Inflammatory macrophage treated with lipopolysaccharide for 1 hour (primary cell): ENCODE measurements at places on chromosomes 5 and 9.

DNA sequence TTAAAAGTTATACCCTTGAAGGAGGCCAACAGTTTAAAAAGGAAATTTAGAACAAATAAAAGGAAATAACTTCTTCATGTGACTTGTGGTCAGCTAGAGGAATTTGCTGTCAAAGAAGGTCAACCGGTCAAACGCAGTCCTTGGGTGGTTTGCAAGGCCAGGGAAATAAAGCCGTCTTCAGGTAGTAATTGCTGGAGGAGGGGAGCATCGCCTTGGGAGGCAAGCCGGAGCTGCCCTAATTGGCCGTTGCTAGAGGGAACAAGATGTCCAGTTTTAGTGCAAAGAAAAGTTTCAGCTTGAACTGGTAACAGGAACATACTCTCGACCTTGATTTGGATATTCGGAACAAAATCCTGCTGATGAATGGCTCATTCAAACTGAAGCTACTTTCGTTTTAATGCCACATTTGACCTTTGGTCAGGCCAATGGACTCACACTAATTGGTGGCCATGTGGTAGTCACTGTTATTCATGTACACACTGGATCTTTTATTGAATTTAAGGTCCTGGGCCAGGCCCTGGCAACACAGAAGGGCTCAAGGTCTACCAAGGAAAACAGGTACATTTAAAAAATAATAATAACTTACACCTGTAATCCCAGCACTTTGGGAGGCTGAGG, 47.0 kb upstream of the MYO10 start:
- no peak for DNase-seq

DNA sequence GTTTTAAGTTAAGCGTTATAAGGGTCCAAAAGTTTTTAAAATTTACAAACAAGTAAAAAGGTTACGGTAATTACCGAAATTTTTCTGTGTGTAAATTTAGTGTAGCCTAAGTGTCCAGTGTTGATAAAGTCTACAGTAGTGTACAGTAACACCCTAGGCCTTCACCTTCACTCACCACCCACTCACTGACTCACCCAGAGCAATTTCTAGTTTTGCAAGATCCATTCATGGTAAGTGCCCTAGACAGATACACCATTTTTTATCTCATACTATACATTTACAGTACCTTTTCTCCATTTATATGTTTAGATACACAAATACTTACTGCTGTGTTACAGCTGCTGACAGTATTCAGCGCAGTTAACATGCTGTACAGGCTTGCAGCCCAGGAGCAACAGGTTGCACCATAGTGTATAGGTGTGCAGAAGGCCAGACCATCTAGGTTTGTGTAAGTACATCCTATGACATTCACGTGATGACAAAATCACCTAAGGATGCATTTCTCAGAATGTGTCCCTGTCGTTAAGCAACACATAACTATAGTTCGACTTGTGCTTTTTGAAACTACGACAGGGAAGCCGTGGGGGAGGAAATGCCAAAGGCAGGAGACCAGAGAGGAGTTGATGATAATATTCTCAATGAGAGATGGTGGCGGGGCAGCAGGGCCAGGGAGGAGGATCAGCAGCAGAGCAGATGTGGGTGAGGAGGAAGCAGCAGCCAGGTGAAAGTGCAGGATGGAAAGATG, 48.6 kb downstream of the PSMB7 start:
- DNase-seq, result peak; percentile 47

GRCh38 chr5:25489834-25490538, 845.2 kb upstream of the CDH10 start:
- DNase-seq, result no peak

DNA sequence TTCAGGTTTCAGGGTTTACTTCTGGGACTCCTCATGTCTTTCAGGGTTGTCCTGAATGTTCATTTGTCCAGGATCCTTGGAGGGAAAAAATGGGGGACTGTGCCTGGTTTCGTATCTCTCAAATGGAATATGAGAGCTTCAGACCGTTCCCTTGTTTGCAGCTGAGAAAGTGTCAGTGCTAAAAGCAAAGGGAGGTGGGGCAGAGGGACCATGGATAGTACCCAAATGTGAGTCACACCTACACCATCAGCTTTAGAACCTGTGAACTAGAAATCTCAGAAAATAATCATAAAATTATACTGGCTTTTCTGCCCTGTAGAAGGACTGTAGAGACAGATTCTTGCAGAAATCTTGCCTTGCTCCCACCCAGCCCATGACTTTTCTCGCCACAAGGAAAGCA, 84.3 kb upstream of the TAF11L2 start:
- no peak for DNase-seq

DNA sequence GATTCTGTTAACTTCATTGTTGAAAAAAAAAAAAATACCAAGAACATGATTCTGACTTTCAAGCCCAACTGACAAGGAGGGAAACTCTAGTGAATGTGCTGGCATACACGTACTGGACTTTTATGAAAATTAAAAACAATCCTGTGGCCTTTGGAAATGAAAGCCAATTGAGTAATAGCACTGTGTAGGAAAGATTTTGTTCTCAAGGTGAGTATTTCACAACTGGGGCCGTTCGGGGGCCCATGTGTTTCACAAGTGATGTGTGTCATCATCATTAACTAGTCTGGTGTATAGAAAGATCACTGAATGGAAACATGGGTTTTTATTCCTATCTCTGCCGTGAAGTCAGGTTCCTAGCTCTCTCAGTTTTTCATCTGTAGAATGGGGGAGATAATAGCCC, 605.0 kb upstream of the CLINT1 start:
- peak; percentile 19 for DNase-seq

DNA sequence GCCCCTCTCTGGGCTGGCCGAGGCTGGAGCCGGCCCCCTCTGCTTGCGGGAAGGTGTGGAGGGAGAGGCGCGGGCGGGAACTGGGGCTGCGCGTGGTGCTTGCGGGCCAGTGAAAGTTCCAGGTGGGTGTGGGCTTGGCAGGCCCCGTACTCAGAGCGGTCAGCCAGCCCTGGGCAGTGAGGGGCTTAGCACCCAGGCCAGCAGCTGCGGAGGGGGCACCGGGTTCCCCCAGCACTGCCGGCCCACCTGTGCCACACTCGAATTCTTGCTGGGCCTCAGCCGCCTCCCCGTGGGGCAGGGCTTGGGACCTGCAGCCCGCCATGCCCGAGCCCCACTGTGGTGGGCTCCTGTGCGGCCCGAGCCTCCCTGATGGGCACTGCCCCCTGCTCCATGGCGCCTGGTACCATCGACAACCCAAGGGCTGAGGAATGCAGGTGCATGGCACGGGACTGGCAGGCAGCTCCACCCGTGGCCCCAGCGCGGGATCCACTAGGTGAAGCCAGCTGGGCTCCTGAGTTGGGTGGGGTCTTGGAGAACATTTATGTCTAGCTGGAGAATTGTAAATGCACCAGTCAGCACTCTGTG, 27.9 kb upstream of the CLINT1 start:
- no peak for DNase-seq

DNA sequence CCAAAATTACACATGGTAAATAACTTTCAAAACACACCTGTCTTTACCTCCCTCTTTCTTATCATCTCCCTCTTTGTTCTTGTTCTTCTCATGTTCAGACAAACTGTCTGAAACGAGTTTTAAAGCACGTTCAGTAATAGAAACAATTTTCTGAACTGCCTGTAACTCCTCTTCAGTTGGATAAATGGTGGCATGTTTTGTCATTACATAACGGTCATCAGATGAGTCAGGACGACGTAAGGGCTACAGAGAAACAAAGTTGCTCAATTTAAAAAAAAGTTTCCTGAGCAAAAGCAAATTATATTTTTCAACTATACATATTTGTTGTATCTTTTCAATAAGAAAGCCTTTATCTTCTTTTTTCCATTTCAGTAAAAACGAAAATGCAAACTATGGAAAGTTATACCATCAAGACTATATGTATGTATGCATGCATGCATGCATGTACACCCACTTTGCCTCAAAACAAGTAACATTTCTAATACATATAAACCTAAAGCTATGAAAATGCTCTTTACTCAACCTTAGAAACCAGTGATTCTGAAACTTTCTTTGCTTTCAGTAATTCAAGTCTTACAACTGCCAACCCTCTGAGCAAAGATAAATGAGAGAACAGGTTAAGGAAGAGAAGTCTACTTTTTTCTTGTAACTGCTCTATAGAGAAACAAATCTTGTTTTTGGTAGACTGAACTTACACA, 56.0 kb downstream of the ZFR start:
- peak; percentile 76 for DNase-seq

GRCh38 chr9:113299800-113300292, 3.3 kb downstream of the RNF183 start:
- peak; percentile 61 for DNase-seq

DNA sequence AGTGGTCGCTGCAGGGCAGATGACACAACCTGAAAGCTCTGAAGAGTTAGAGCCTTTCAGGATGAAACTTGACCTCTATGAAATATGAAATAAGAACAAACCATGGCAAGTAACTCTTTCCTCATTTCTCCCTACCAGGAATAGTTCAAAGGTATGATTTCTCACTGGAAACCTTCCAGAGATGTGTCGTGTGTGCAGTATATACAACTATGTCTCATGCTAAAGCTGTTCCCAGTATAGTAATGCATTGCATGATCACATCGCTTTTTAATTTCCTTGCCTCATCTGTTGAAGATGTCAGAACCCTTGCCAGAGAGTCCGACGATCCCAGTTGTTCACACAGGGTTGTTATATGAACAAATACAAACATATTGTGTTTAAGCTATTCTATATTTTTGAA, 45.8 kb upstream of the RGMB start:
- DNase-seq, result no peak

- DNase-seq, result peak; percentile 46
Observed at GRCh38 chr9:136901516-136902258, 15.4 kb downstream of the TRAF2 start.

DNA sequence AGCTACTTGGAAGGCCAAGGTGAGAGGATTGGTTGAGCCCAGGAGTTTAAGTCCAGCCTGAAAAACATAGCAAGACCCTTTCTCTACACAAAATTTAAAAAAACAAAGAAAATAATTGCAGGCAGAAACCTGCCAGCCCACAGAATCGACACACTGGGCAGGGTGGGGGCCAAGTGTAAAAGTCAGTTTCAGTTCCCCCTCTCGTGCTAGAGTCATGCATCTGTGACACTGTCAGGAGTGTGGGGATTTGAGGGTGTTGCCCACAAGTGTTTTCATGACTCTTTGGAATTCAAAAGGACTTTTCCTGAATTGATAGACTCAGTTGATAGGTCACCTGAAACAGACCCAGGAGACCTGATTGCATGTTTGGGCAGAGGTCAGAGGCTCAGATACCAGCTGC, 47.6 kb downstream of the PRRC2B start:
- peak; percentile 63 for DNase-seq

DNA sequence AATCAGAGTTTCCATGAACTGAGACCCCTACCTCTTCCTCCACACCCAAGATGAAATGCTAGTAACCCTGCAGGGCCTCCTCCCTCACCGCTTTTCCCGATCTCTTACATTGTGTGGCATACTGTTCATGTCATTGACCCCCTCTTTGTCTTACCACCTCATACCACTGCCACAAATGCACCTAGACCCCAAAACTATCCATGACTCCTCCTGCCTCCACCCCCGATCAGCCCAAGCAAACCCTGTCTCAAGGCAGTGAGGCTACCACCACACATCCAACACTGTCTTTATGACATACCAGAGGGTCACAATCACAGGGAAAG, 55.7 kb downstream of the PLAC8L1 start:
- DNase-seq, result no peak

DNA sequence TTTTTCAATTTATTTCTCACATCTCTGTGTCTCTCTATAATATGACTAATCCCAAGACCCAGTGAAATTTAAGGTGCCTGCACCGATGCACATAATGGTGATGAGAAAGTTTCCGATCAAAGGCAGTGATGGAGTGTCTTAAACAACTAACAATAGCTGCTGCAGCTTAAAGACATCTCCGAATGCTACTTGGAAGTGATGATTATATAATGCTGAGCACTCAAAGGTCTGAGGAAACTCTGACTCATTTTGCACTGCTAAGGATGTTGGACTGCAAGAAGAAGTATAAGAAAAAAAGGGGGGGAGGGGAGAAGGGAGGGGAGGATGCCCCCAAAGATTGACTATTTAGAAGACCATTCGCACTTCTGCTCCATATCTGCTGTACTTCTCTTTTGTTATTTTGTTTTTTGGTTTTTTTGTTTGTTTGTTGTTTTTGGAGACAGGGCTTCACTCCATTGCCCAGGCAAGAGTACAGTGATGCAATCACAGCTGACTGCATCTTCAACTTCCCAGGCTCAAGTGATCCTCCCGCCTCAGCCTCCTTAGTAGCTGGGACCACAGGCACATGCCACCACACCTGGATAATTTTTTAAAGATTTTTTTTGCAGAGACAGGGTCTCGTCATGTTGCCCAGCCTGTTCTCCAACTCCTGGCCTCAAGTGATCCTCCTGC, 192.2 kb downstream of the HSD17B3 start:
- DNase-seq, result peak; percentile 12
